Stomach (tissue), 19 donors: ENCODE measurements at places on chromosomes 1 and 21. TPM values are rescaled to one million over a fixed set of nuclear protein-coding genes. Genes with fewer than 3 reads are reported as not detected.

GRCh38 chr1:213387380-213388015 lies 336.5 kb downstream of the RPS6KC1 start:
- no peak for DNase-seq

DNA sequence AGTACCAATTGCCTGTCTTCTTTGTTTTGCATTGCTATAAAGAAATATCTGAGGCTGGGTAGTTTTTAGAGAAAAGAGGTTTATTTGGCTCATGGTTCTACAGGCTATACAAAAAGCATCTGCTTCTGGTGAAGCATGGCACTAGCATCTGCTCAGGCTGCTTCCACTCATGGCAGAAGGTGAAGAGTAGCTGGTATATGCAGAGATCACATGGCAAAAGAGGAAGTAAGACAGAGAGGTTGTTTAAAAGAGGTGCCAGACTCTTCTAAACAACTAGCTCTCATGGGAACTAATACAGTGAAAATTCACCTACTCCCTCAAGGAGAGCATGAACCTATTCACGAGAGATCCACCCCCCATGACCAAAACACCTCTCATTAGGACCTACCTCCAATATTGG lies 56.7 kb upstream of the GUCA2B start:
- DNase-seq = no peak

DNA sequence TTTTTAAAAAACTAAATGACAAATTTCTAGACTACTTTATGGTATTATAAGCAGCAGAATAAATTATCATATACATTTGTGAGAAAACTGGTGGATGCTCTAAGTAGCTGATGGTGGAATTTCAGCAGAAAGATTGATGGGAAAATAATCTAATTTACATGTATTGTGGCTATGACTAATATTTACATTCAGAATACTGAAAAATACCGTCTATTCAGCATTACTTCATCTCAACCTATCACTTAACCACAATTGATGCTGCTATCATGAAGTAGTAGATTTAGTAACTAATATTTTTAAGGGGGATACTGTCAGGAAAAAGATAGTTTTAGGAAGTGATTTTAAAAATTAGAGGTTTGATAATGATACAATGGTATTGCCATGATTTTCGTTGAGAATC lies 137.9 kb downstream of the IFI44 start:
- no peak for DNase-seq

DNA sequence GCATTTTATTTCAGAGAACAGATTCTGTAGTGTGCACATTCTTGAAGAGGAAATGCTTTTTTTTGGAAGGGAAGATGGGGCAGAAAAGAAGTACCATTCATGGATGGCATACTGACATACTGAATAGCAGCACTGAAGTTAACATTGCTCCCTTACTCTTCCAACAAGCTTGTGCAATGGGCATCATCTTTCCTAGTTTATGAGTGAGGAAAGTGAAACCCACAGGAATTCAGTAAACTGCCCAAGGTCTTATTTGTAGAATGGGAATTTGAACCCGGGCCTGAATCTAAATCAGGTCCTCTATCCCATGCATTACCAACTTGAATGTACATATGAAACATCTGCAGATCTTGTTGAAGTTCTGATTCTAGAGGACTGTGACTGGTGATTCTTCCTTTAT lies 215.7 kb upstream of the FGGY start:
- no peak for DNase-seq

DNA sequence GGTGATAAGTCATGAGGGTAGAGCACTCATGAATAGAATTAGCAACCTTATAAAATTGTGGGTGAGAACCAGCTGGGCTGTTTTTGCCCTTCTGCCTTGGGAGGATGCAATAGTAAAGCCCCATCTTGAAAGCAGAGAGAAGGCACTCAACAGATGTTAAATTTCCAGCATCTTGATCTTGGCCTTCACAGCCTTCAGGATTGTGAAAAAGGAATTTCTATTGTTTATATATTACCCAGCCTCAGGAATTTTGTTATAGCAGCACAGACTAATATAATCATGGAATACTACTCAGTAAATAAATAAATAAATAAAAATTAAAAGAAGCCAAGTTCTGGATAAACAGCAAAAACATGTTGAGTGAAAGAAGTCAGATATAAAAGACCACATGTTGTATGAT lies 175.2 kb downstream of the KCNT2 start:
- no peak for DNase-seq

DNA sequence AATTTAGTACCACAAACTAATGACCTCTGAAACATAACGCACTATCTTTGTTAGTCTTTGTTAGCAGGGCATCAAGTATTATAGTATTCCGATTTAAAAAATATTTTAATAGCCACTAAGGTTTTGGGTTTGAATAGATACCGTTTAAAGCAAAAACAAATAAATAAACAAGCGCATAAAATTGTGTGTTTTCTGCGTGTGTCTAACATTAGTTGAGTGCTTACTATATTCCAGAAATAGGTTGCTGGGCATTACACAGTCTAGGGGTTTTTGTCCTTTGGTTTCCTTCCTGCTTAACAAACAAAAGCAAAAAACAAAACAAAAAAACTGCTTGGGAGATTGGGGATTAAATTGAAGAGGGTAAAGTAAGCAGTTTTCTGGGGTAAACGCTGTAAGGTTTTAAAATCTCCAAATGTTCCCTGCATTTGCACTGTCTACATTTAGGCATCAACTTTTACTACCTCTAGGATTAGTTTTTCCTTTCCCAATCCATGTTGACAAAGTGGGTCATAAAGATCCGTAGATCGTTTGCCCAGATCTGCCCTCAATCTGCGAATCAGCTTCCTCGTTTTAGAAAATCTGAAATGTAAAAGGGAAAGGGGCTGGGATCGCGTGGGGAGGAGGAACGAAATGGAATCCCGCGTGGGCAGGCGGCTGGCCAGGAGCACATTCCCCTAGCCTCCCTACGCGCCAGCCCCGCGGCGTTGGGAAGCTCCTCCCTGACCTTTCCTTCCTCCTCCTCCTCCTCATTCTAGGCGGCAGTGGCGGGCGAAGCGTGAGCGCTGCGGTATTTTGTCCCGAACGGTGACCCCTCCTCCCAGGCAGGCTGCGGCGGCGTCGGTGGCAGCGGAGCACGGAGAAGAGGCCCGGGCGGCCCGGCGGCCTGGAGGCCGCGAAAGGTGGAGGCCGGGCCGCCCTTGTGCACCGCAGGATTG lies at the start of gene KCTD3:
Gene KCTD3 (plus strand): TSS at position 749 of the 935 bp plus-strand sequence. CDS start 382 bp downstream, outside the sequence.
- DNase-seq = peak; percentile 76

The WDR47 gene
- 3.7 TPM for polyA plus RNA-seq
